ENCODE measurements at places on chromosomes 2 and 18.

GRCh38 chr2:216888887-216889622, 29.2 kb upstream of the TNP1 start:
- DNase-seq = no peak

GRCh38 chr18:52334896-52335295, 5.1 kb upstream of the DCC start:
- no peak for DNase-seq

DNA sequence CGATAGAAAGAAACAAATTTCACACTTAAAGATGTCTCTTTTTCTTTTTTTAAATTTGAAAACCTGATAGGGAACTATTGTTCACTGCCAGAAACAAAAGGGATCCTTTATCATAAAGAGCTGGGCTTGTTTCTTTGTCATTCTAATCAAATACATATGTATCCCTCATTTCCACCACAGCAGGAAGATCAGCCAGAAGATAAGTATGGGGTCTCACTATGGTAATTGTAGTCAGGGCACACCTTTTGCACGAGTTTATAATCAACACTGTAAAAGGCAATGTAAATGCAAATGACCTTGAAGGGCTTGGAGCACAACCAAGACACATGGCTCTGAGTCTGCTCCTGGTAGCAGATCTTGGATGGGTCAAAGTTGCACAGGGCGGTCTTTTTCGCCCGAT, 109.5 kb downstream of the NXPH2 start:
- no peak for DNase-seq

DNA sequence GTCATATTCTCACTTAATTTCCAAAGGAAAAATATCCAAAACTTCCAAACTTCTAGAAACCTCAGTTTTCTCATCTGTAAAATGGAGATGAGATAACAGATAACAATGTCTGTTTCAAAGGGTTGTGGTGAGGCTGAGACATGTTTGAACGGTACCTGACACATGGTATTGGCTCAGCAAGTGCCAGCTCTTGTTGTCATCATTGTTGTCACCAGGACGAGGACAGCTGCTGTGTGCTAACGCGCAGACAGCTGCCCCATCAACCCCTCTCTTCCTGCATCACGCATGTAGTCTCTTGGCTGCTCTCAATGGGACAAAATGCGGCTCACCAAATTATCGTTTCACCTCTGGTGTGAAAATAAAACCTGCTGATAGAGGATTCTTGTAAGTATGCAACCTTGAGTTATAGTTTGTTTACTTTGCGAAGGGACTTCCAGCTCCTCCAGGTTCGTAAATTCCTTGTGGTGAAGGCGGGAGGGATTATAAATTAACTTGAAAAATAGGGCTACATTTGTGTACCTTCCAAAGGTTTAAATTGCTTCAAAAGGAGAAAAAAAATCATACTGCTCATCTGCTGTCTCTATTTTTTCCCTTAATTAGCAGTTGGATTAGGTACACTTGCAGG, 605.4 kb downstream of the BCL11A start:
- no peak for DNase-seq

DNA sequence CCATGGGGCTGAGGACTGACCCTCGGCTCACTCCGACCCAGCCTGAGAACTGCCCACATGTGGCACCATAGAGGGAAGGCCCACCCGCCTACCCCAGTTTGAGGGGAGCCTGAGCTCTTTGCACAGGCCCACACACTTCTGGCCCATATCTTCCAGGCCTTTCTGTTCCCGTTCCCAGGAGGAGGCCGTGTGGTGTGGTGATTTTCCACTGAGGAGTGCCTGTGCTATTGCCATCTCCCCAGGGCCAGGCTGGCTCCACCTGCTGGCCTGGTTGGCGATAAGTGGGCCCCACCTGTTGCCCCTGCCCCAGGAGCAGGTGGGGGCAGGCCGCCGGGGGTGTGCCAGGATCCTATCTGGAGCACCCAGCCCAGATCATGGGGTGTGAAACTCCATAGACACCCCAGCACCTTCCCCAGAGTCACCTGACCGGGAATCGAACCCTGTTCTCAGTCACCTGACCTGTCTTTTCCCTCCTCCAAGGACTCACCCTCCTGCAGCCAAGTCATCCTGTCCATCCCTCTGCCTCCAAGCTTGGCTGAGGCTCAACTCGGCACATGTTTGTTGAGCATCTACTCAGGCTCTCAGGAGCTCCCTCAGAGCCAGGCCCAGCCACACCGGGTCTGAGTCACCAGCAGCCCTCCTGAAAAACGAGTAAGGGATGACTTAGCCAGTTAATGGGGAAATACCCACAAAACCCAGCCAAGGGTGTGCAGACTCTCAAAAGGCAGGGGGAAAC, 120.1 kb downstream of the CYP26B1 start:
- no peak for DNase-seq

GRCh38 chr2:73003027-73003426, 68.5 kb downstream of the SFXN5 start:
- no peak for DNase-seq

GRCh38 chr2:188430705-188431104, 139.0 kb downstream of the GULP1 start:
- no peak for DNase-seq

DNA sequence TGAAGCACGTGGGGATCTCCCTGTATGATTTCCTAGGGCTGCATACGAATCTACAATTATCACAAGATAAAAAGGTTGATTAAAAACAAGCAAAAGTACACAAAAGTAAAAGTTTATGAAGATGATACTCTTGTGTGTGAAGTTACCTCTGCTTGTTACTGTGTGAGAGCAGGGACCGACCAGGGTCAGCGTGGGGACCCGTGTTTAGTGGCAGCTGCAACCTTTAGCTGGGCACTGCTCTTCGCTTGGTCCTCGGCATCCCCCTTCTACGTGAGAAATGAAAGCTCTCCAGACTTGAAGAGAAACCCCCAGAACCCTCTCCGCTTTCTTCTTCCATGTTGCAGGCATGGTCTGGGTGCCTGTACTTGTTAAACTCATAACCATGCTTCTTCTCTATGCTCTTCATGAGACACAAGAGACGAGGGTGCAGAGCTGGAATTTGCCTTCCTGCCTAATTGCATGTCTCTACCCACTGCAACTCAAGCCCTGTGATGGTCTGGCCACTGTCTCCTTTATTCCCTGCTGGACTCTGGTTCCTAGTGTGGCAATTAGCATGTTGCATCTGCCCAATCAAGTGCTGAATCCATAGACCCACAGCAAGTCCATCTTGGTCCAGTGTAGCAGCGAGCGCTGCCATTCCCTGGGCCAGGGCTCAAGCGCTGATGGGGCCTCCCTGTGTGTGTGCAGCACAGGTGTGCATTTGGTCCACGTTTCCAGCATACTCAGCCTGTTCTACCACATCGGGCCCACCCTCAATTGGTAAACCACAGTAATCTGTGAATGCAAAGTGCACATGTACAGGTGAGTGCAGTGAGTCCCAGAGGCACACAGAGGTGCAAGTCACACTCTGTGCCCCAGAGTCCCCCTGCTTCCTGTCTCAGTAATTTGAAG, 88.5 kb downstream of the TWIST2 start:
- DNase-seq = no peak

Measured in activated CD4-positive, alpha-beta T cell treated with anti-CD3 and anti-CD28 coated beads for 24 hours (primary cell).